ENCODE measurements at places on chromosomes 3 and 15.

- no peak for DNase-seq
These were observed 188.6 kb upstream of the TBL1XR1 start for GRCh38 chr3:177385831-177386301.

DNA sequence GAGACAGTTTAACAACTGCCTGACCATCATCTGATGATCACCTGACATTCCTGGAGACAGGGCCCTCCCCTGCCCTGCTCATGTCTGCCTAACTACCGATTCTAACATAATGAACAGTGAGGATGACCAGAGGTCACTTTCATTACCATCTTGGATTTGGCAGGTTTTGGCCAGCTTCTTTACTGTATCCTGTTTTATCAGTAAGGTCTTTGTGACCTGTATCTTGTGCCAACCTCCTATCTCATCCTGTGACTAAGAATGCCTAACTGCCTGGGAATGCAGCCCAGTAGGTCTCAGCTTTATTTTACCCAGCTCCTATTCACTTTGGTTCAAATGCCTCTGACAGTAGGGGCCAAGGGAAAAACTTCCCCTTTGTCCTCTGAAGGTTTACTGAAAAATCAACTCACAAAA is 40.2 kb downstream of the METTL6 start:
- DNase-seq: no peak

DNA sequence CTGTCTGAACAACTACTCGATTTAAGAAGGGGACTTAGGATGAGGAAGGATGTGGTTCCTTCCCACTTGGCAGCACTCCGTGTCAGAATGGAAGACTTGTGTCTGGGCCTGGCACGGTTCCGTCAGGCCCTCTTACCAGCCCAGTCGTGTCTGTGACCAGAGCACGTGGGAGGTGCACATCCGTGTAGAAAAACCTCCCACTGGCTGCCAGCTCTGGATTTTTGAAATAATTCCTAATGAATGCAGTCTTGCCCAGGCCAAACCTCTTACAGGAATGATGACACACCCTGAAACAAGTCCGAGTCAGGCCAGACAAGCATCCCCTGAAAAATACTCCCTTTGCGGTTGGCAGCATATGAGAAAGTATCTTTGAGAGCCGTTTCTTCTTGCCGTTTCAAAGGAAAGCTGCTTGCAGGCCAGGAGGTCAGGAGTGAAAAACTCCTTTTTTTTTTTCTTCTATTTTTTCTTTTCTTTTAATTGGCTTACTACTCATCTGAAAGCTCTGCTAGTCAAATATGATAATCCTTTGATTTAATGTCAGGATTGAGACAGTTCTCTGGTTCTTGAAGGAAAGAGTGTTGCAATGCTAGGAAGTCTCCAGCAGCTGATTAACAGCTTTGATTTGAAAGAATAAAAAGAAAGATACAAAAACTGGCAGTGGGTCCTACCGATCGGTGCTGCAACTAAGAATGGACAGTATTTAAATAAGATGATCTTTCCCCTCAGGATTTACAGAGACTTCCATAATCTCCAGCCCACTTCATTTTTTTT is 19.8 kb downstream of the IL1RAP start:
- no peak for DNase-seq

DNA sequence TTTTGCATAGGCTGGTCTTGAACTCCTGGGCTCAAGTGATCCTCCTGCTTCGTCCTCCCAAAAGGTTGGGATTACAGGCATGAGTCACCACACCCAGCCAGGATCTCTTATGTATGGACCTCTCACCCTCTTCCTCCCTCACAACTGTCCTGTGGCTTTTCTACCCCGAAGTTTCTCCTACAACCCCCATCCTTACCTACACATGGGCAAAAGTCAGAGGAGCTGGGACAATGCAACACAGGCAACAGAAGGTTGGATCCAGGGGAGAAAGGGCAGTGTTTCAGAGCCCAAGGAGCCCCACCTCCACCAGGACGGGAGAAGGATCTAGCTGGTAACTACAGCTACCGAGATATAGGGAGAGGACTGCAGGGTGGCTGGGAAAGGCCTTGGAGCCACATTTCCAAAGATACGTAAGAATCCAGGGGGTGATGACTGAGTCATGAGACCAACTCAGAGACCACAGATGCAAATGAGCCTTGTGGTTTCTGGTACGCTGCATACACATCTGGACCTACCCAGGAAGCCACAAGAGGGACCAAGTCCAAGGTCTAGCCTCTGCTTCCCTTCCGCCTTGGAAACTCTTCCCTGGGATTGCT is 13.6 kb downstream of the IGDCC4 start:
- no peak for DNase-seq

DNA sequence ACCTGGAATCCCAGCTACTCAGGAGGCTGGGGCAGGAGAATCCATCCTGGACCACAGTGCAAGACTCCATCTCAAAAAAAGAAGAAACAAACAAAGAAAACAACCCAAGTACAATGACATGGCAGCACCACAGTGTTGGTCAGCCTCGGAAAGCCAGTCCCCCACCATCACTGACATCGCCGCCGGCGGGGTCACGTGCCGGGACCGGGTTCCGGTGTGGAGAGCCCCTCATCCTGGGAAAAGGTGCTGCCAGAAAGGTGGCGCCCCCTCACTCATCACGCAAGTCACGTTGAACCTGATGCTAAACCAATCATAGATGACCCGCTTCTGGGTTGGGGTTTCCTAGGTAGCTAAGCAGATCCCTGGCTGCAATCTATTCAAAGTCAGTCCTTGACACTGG is 17.8 kb downstream of the QRICH1 start:
- DNase-seq: no peak

Measured in left forelimb (tissue), 1 donor.